Activated naive CD4-positive, alpha-beta T cell treated with anti-CD3 and anti-CD28 coated beads for 36 hours (primary cell): ENCODE measurements at places on chromosomes 7 and 10. TPM values are rescaled to one million over a fixed set of nuclear protein-coding genes. Genes with fewer than 3 reads are reported as not detected.

The NEUROD6 gene
- not detected for total RNA-seq

The SERPINE1 gene
- total RNA-seq: 0.07 TPM

The NFE2L3 gene
- 12.5 TPM for total RNA-seq

The LEP gene
- total RNA-seq: not detected

The PNPLA8 gene
- 18.8 TPM for total RNA-seq

The HOGA1 gene
- not detected for total RNA-seq

The TCAF1 gene
- total RNA-seq: 13.7 TPM

The CABCOCO1 gene
- not detected for total RNA-seq

The ODAD2 gene
- 0.22 TPM for total RNA-seq

The POLD2 gene
- 261 TPM for total RNA-seq

The SDHAF3 gene
- 36.3 TPM for total RNA-seq

The CDHR3 gene
- 0.93 TPM for total RNA-seq

The C7orf57 gene
- 0.29 TPM for total RNA-seq

The GNGT1 gene
- total RNA-seq: not detected

The STK32C gene
- total RNA-seq: 16.6 TPM

The CALML3 gene
- total RNA-seq: not detected

The TFR2 gene
- total RNA-seq: 4.2 TPM

The DUS4L gene
- 10.8 TPM for total RNA-seq

The GPNMB gene
- total RNA-seq: 0.54 TPM

The HMX3 gene
- total RNA-seq: 0.32 TPM

The SPAM1 gene
- total RNA-seq: not detected

The TAS2R41 gene
- total RNA-seq: not detected

The NYAP1 gene
- total RNA-seq: 0.30 TPM

The EMX2 gene
- total RNA-seq: not detected

The KCP gene
- total RNA-seq: not detected

The TEX47 gene
- total RNA-seq: not detected

The NPFFR1 gene
- not detected for total RNA-seq

The INMT gene
- total RNA-seq: 0.24 TPM

The LRMDA gene
- total RNA-seq: not detected

The LRRC18 gene
- not detected for total RNA-seq

The ADCY1 gene
- total RNA-seq: 0.30 TPM

The VSTM2A gene
- total RNA-seq: not detected

The TCERG1L gene
- not detected for total RNA-seq

The SPDYE6 gene
- not detected for total RNA-seq

The PRKG1 gene
- total RNA-seq: not detected

The OPALIN gene
- not detected for total RNA-seq

The MMS19 gene
- 95.6 TPM for total RNA-seq

The CDC14C gene
- not detected for total RNA-seq

The UBE3C gene
- total RNA-seq: 52.9 TPM

The PTN gene
- not detected for total RNA-seq

The SORCS1 gene
- not detected for total RNA-seq

The LBX1 gene
- not detected for total RNA-seq

The GBX1 gene
- total RNA-seq: not detected

The PTER gene
- 16.7 TPM for total RNA-seq
